HS-27A (cell line): ENCODE measurements at places on chromosomes 13 and 19.

GRCh38 chr19:41682437-41682836 is 5.6 kb downstream of the CEACAM7 start:
- DNase-seq = no peak

DNA sequence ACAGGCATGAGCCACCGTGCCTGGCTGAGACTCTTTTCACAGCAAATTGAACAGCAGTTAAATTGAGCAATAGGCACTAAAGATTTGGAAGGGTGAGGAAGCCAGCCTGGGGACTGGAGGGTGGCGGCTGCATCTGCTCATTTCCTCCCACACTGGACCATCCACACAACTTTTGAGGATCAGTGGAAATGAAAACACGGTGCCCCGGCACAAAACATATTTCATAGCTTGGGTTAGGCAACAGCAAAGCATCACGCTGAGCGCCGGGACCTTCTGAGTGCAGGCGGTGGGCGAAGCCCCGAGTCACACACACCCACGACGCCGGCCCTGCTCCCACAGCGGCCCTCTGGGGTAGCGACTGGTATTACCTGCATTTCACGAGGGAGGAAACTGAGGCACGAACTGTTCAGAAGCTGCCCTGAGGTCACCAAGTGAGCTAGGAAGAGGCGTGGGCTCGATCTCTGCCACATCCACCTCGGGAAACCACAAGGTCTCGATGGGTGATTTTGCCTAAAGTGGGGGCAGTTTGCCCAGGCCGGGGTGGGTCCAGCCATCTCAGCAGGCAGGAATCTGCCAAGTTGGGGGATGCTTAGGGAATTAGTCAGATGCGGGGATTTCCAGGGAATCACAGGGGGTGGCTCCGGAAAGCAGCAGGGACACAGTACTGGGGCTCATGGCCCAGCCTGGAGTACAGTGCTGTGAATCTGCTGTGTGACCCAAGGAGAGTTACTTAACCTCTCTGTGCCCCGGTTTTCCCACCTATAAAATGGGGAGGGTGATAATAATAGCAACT is 3.5 kb upstream of the SBNO2 start:
- peak; percentile 92 for DNase-seq

GRCh38 chr19:5530701-5531100 is 37.1 kb downstream of the TINCR start:
- DNase-seq = no peak

- DNase-seq = no peak
Observed at GRCh38 chr13:111854403-111854802, 212.5 kb upstream of the SOX1 start.

DNA sequence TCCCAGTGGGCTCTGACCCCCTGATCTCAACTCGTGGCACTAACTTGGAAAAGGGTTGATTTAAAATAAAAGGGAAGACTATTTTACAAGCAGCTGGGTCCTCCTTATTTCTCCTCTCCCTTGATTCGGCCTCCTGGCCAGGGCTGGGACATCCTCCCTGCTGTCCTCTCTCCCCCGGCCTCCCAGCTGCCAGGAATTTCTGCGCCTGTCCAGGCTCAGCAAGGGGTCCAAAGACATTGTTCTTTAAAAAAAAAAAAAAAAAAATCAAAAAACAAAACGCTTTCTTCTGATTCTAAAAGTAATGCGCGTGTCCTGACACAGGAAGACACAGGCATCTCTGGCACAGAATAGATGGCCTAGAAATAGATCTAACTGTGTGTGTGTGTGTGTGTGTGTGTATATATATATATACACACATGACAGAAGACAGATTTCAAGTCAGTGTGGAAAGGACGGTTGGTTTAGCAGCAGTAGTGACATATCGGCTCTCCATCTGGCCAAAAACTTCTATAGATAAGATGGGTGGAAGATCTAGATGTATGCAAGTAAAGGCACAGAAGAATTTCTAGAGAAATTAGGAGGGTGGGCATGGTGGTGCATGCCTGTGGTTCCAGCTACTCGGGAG is 12.3 kb upstream of the LENG8 start:
- DNase-seq = no peak

DNA sequence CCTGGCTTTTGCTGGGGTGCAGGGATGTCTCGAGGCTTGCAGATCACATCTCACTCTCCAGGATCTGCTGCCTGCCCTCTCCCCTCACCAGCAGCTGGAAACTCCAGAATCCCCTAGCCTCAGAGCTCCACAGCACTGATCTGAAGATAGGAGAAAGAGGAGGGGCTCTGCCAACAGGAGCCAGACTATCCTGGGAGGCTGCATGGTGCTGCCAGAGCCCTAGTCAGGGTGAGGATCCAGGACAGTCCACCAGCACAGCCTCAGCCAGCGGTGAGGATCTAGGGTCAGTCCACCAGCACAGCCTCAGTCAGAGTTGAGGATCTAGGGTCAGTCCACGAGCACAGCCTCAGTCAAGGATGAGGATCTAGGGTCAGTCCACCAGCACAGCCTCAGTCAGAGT is 65.2 kb downstream of the RAB20 start:
- DNase-seq = no peak

- no peak for DNase-seq
Observed at GRCh38 chr13:109728791-109729731, 57.3 kb downstream of the IRS2 start.

GRCh38 chr13:82766732-82767321 is 1115.4 kb downstream of the SLITRK1 start:
- no peak for DNase-seq

DNA sequence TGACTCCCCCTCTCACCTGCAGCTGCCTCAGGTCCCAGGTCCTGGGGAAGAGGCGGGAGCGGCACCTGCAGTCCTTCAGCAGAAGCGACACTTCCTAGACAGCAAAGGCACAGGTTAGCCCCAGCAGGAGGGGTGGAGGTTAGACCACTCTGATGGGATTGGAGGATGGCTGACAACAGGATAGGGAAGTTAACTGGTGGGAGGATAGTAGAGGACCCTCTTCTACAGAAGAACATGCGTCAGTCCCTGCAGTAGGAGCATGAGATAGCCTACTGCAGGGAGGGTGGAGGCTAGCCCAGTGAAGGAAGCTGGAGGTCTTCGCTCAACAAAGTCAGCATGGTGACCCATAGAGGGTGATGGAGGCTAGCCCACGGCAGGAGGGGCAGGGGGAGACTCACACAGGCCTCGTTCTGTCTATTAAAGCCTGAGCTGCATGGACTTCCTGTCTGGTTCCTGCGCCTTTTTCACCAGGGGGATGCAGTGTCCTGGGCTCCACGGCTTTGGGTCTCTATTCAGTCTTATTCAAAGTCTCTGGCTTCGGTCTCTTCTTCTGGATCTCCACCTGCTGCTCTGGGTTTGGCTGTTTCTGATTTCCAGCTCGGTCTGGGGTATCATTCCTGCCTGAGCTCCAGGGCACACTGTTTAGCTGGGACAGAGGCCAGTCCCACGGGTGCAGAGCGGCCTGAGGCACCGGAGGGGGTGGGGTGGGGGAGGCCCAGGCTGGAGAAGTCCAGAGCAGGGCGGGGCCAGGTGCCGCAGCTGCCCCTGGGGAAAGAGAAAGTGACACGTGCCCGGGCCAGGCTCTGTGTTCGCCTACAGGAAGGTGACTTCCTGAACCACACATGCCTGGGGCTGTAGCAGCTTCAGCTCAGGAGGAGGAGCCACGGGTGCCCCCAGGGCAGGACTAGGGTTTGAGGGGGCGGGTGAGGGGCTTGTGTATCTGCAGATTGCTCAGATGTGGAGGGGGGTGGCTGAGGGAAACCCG is 7.3 kb downstream of the IFNL3 start:
- DNase-seq = no peak

GRCh38 chr13:21825186-21825585 is 154.3 kb downstream of the FGF9 start:
- no peak for DNase-seq
